ENCODE measurements at places on chromosomes 12 and 14. TPM values are rescaled to one million over a fixed set of nuclear protein-coding genes. Genes with fewer than 3 reads are reported as not detected.

DNA sequence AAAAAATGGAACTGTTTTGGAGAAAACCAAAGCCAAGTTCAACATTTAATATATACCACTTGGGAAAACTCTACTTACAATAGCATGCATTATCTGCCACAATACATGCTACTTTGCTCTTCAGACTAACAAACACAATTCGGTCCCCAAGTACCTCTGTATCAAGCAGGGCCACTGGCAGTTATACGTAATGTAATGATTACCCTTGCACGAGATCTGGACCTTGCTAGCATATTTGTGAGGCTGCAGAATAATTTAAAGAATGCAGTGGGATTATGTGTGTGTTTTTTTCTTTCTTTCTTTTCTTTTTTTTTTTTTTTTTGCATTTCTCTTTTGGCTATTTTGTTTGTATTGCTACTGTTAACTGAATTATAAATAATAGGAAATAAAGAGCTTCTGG lies 22.8 kb upstream of the PYGL start:
- DNase-seq = no peak

DNA sequence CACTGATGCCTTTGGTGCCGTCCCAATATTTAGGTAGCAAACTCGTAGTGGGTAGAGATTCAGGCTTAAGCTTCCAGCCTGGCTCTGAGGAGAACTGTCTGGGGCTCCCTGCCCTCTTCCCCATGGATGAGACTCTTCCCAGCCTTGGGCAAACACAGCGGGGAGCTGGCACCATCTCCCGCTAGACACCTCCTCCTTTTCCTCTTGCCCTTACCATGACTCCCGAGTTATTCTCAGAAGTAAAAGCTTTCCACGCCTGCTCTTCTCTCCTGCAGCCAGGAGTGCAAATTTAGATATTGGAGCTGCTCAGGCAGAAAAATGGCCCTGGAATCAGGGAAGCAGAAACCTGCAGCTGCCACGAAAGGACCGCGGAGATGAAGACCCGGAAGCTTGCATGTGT lies 45.6 kb upstream of the RBM19 start:
- no peak for DNase-seq

GRCh38 chr12:46473634-46474329 lies 101.2 kb upstream of the SLC38A2 start:
- peak; percentile 87 for DNase-seq

GRCh38 chr12:4211372-4211771 lies 62.2 kb upstream of the CCND2 start:
- DNase-seq = no peak

DNA sequence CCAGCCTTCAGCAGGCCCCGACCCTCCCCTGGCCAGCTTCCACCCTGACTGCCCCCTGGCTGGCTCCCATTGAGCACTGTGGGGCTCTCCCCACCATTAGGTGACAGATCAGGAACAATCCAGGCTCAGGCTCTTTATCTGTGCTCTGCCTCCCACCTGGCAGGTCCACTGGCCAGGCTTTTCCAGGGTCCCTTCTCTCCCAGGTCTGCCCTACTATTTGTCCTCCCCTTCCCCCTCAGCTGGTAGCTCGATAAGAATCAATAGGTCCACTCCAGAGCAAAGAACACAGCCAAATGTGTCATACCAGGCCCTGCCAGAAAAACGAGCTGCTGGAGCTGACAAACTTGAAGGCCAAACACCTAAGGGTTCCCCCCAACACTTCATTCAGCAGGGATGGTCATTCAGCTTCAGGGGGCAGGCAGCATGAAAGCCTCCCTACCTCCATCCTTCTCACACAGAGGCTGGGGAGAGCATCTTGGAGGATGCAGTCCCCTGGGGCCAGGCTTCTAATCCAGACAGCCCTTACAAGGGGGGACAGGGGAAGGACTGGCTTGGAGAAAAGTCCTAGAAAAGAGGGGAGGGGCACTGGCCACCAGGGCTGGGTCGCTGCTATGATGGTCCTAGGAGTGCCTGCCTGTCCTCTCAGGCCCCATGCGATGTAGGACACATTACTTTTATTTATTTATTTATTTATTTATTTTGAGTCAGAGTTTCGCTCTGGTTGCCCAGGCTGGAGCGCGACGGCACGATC lies 1.9 kb upstream of the KRT18 start:
- DNase-seq = no peak

Gene TBK1
- 22.6 TPM for total RNA-seq

Measured in posterior vena cava (tissue), 2 donors.